Activated naive CD8-positive, alpha-beta T cell treated with anti-CD3 and anti-CD28 coated beads, Interleukin-2, amount 50 U/mL, for 24 hours (primary cell): ENCODE measurements at places on chromosomes 4 and X.

GRCh38 chrX:13911586-13911985 lies 94.7 kb upstream of the GPM6B start:
- no peak overlapping the region for H3K4me3 ChIP-seq
- H3K4me1 ChIP-seq: no peaks in the 10 kb centered on the region
- DNase-seq: no peak
- H3K36me3 ChIP-seq: no peaks in the 10 kb centered on the region
- no peaks in the 10 kb centered on the region for H3K27me3 ChIP-seq

- DNase-seq: no peak
- H3K27me3 ChIP-seq: peaks cover 1% of the 10 kb centered on the region
- no peak overlapping the region for H3K4me3 ChIP-seq
- no peaks in the 10 kb centered on the region for H3K36me3 ChIP-seq
- no peak overlapping the region for H3K27ac ChIP-seq
Measured at GRCh38 chr4:166655705-166656104, 578.6 kb downstream of the SPOCK3 start.

DNA sequence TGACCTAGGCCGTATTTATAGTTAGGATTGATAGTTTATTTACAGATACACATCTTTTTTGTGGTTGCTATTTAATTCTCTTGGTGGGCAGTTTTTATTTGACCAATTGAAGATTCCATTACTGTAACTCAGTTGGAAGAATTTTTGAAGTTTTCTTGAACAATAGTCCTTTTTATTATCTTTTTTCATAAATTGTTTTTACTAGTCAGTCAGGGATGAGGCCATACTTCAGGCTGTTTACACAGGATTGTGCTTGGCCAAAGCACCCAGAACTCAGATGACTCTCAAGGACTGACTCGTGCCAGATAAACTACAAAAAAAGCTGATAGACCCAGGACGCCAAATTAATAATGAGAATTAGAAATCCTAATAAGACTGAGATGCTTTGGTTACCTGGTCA lies 7.0 kb downstream of the HERC3 start:
- no peaks in the 10 kb centered on the region for H3K27me3 ChIP-seq
- no peak for DNase-seq
- peaks cover 24% of the 10 kb centered on the region for H3K36me3 ChIP-seq
- H3K27ac ChIP-seq: no peak overlapping the region
- H3K4me1 ChIP-seq: peaks cover 68% of the 10 kb centered on the region

DNA sequence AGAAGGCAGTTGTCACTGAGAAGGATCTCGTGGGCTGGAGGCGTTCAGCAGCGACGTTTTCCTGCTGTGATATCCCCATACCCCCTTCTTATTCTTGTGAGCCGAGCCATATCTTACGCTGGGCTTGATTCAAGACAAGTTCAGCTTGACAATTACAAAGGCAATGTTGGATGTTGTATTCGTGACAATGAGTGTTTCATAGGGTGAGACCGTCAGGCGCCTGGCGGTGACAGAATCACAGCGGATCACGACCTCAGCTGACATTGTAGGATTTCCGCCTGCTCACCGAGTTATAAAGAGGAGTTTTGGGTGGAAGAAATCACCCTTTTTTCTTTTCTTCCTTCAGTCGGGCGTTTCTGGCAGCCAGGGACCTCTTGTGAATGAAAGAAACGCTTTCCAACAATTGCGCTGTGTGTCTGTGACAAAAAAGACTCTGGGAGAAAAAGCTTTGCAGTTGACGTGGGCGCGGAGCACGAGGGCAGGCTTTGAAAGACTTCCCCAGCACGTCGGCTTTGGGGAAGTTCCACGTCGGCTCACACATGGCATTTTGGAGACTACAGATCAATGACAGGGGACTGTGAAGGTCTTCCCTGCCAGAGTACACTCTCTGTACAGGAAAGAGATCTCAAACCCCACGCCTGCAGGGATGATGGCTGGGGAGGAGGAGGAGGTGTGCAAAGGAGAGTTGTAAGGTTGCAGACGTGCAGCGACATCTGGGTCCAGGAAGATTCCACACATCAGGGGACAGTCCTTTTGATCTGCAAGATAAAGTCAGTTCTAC lies 135.4 kb downstream of the CRLF2 start:
- peaks cover 6% of the 10 kb centered on the region for H3K4me1 ChIP-seq
- no peak for DNase-seq
- no peak overlapping the region for H3K27ac ChIP-seq
